ENCODE measurements at places on chromosomes 5 and 9. TPM values are rescaled to one million over a fixed set of nuclear protein-coding genes. Genes with fewer than 3 reads are reported as not detected.

TAL2 gene
- 0.35 TPM for total RNA-seq

SLC34A1 gene
- total RNA-seq, result not detected

CCL27 gene
- not detected for total RNA-seq

GPR151 gene
- not detected for total RNA-seq

PCDHGA10 gene
- 4.7 TPM for total RNA-seq

SAXO1 gene
- total RNA-seq, result not detected

NR5A1 gene
- total RNA-seq, result not detected

MCTP1 gene
- total RNA-seq, result 1.3 TPM

FOXD4L4 gene
- 0.19 TPM for total RNA-seq

TMEM161B gene
- total RNA-seq, result 10.9 TPM

BRINP1 gene
- total RNA-seq, result not detected

NR6A1 gene
- total RNA-seq, result 1.4 TPM

HBEGF gene
- total RNA-seq, result 16.0 TPM

GRXCR2 gene
- not detected for total RNA-seq

ANKRD31 gene
- total RNA-seq, result 0.09 TPM

THBS4 gene
- total RNA-seq, result 0.42 TPM

NDUFS4 gene
- total RNA-seq, result 124 TPM

FOXI1 gene
- total RNA-seq, result not detected

NPR2 gene
- 4.0 TPM for total RNA-seq

ANKRD34B gene
- not detected for total RNA-seq

ARHGEF37 gene
- 14.7 TPM for total RNA-seq

GFI1B gene
- not detected for total RNA-seq

SNCAIP gene
- total RNA-seq, result 0.09 TPM

HAVCR1 gene
- total RNA-seq, result not detected

PLAC8L1 gene
- total RNA-seq, result not detected

IER5L gene
- total RNA-seq, result 52.2 TPM

C9orf153 gene
- total RNA-seq, result not detected

FGD3 gene
- 1.5 TPM for total RNA-seq

IFNA13 gene
- not detected for total RNA-seq

EPB41L4B gene
- total RNA-seq, result 17.4 TPM

SV2C gene
- 0.14 TPM for total RNA-seq

PCDHB4 gene
- total RNA-seq, result not detected

ENTPD2 gene
- total RNA-seq, result 1.4 TPM

HRH2 gene
- not detected for total RNA-seq

MLANA gene
- not detected for total RNA-seq

PCDHA12 gene
- total RNA-seq, result not detected

URM1 gene
- total RNA-seq, result 24.1 TPM

DIPK1B gene
- 5.3 TPM for total RNA-seq

KIAA0825 gene
- total RNA-seq, result 2.0 TPM

SNX2 gene
- 24.9 TPM for total RNA-seq

All from airway epithelial cell (primary cell).